Activated T-cell treated with anti-CD3 and anti-CD28 coated beads, Interleukin-2, amount 50 U/mL, for 1 hour (primary cell): ENCODE measurements at places on chromosomes 6 and 20.

- no peak for DNase-seq
Observed at GRCh38 chr6:160461641-160462040, 113.5 kb downstream of the SLC22A3 start.

GRCh38 chr6:11744753-11745152 lies 33.9 kb downstream of the ADTRP start:
- no peak for DNase-seq

- DNase-seq, result no peak
Observed at GRCh38 chr6:47302043-47302442, 7.7 kb downstream of the TNFRSF21 start.

DNA sequence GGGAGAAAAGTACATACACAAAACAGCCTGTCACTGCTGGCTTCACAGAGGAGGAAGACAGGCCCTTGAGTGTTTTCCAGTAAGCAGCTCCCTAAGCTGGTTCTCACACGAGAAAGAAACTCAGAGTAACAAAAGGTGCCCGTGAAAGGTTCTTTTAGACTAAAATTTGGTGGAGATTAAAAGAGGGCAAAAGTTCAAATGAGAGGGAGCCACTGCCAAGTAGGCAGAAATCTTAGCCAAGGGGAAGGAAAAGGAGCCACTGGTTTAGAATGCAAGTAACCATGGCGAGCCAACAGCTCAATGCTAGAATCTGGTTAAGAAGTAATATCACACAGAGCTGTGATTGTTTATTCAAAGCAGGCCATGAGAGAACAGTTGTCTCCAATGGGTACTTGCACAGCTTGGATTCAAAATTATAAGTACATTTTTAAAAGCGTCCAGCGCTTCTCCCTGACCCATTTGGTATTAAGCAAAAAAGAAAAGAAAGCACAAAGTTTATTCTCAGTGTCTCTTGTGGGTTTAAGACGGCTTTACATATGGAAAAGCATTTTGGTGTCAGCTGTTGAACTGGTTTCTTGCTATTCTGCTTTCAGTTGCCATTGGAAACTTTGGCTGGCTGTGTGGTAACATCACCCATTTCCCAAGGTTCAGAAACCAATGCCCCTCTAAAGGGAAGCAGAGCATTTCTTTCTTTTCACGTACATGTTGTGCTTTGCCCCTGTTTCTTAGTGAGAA lies 648.5 kb downstream of the RNF144B start:
- DNase-seq, result no peak

- DNase-seq, result no peak
Observed at GRCh38 chr6:131808460-131809269, 845 bp downstream of the ENPP1 start.

DNA sequence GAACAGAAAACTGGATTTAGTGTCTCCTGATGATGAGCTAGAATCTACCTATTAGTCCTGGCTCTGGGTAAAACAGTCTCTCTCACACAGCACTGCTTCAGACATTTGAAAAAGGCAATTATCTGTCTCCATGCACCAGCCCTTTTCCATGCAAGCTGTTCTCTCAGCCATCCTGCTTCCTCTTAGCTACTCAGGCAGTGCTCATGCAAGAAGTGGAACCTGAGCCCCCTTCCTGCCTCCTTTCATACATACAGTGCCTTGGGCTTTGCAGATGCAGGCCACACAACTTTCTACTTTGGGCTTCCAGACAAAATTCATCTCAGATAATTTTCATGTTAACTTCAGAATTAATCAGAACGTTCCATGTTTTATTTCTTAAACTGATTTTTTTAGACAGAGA lies 151.3 kb downstream of the RALGAPA2 start:
- no peak for DNase-seq

DNA sequence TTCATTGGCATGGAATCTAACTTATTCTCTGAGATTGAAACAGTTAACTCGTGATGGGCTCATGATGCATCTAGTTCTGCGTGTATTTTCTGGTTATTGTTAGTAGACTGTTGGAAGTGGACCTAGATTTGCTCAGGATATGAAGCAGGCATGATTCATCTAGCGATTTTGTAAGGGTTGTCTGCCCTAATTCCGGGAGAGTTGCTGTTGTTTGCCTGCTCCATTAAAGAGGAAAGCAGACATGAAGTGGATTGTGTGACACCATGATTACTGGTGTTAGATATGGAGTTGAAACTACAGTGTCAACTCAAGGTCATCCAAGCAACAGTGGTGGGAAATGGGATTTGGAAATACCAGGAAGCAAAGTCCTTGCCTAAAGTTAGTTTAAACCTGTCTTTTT lies 41.0 kb downstream of the SOX4 start:
- no peak for DNase-seq
